ENCODE measurements at places on chromosomes 11 and 22.
A peak's percentile ranks its signal among the peaks of the same experiment; 100 is the strongest.

DNA sequence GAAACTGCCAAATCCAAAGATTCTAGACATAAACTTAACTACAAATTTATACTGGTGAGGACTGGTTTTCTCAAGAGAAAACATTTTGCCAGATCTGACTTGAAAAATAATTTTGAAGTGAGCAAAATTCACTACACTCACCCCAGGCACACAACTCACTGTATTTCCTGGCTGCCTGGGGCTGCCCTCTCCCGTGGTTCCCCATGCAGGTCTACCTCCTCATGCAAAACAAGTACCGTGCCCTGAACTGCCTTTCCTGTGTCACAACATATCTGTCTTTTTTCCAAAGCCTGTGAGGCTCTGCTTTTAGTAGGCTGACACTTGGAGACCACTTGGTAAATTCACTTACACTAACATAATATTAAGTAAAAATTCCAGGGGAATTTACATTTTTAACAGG, 76.4 kb downstream of the LIF start:
- DNase-seq: no peak

DNA sequence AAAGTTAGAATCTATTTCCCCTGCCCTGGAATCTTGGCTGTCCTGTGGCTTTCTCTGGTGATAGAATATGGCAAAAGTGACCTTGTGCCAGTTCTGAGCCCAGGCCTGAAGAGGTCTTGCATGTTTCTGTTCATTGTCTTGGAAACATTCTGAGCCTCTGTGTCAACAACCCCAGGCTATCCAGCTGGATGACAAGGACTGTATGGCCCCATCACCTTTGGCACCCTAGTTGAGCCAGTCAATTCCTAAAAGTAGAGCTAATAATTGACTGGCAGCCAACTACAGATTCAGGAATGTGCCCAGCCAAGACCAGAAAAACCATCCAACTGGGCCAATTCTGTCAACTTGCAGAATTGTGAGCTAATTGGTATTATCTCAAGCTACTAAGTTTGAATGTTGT, 514.1 kb upstream of the LARGE1 start:
- DNase-seq: no peak

GRCh38 chr22:45197606-45198462, 34.1 kb downstream of the NUP50 start:
- DNase-seq: no peak

GRCh38 chr11:128587415-128587814, at the start of gene ETS1:
Gene ETS1, minus strand, starts transcription at chr11:128587558. Its CDS starts 14,428 bp downstream, at chr11:128573130.
- DNase-seq: no peak

- DNase-seq: no peak
These were observed 77.3 kb downstream of the COMMD9 start for GRCh38 chr11:36211761-36212430.

DNA sequence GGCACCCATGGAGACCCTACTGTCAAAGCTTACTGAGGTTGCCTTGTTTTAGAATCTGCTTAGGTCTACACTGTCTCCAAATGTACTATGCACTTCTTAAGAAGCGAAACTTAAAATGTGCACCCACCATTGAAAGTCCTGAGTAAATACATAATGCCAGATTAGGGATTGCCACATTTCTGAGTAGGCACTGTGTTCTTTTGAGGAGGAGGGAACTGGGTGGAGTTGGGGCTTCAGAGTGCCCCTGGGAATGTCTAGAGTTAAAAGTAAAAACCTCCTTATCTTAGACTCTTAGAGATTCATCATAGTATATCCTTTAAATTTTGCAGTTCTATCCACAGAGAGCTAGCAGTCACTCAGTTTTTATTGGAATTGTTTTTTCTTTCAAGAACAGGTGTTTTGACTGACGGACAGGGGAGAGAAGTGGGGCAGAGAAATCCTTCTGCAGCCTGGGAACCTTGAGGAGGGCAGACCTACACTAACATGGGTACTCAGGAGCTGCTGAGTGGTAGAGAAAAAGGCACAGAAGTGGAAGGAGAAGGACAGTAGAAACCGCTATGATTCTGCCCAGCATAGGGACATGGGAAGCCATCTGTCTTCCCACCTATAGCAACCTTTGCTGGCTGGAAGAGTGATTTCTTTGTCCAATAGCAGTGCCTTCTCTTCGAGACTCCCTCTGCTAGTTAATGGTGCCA, 33.4 kb upstream of the MICAL2 start:
- DNase-seq: no peak

- no peak for DNase-seq
These were observed 241.6 kb downstream of the FAM76B start for GRCh38 chr11:95547976-95548375.

GRCh38 chr11:133810766-133811165, 34.5 kb downstream of the SPATA19 start:
- DNase-seq: no peak

- DNase-seq: no peak
These were observed 585 bp downstream of the THYN1 start for GRCh38 chr11:134252346-134253187.

- no peak for DNase-seq
These were observed 32.7 kb downstream of the ZNF143 start for GRCh38 chr11:9493492-9493891.

DNA sequence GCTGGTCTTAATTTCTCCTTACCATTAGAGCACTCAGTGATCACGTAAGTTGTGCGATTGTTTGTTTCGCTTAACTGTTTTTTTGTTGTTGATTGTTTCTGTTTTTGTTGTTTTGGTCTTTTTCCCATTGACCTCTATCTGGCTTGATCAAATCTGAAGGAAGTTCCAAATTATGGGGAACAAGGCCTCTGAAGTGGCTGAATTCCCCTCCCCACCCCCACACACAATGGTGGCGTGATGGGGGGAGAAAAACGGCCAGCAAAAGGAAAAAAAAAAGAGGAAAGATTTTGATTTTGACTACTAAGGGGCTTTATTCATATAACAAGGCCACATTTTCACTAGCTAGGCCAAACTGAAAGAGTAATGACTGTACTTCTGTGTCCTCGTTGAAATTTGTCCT, 53.6 kb downstream of the OSBPL5 start:
- DNase-seq: no peak

- no peak for DNase-seq
These were observed 363.6 kb downstream of the BRD1 start for GRCh38 chr22:49464037-49464436.

DNA sequence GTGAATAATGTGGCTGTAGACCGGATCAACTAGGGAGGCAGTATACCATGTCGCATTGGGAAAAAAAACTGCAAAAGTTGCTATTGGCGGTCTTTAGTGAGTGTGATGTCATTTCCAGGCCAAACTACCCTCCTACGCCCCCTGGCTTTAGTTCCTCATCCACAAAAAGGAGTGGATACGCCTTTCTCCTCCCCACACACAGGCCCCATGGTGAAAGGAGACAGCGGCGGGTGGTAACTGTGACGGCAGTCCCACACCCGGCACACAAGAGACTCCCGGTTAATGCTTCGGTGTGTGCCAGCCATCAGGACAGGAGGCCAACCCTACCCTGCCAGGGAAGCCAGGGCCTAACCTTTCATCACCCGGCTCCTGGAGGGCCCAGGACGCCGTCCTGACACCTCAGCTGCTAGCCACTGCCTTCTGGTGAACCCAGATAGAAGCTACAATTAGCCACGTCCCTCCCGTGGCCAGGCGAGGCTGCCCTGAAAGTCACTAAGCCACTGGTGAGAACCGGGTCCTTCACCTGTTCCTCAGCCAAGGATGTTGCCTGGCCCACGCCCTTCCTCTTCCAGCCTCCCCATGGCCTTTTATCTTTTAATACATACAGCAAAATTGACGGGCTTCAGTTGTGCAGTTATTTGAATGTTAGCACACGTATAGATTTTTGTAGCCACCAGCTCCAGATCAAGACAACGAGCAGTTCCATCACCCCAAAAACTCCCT, 10.8 kb downstream of the TP53I11 start:
- DNase-seq: no peak

DNA sequence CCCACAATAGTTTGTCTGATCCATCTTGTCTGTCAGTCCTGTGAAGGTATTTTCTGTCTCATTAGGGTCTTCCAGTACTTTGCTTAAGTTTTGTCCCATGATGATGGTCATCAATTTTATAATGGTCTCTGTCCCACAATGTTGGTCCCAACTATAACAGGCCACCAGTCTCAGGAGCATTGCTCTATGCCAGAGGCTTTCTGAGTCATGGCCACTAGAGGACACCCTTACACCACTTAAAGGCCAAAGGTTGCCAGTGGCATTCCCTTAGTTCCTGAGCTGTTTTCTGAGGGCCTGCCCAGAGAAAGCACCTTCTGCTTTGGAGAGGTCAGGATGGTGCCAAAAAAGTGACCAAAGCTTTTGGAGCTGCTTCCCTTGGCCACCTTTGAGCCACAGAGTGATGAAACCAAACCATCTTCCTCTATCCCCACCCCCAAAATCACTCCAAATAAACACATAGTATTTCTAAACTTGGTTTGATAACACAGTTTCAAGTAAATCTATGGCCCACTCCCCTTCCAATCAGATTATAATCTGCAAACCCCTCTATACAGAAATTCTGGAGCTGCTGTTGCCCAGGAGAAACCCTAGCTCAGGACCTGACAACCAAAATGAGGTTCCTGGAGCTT, 19.3 kb downstream of the EIF3F start:
- DNase-seq: peak; percentile 21

GRCh38 chr11:100232006-100232405, 455.1 kb upstream of the ARHGAP42 start:
- no peak for DNase-seq

DNA sequence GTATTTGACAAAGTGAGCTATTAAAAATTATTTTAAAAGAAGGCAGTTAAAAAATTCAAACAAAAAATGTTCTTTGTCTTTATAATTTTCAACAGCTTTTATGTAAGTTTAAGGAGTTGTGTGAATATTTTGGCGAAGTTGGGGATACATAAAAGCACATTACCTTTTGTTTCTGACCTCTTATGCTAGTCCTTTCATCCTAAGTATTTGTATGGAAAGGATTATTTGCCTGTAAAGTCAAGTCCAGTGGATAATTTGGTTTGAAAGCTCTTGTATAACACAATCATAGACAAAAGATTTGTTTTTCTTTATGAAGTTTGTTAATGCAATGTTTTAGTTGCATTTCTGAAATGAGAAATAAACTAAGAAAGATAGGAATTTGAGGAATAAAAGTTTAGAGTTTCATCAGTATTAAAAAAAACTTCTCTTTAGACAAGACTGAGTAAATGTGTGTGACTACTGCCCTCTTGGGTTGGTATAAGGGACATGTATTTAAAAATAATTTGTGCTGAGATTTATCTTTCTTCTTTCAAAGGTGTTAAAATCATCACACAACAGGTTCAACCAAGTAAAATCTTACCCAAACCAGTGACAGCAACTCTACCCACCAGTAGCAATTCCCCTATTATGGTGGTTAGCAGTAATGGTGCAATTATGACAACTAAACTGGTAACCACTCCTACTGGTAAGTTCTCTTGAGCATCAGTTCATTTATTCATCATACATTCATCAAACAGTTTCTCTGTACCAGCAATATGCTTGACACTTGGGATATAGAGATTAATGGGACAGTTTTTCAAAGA, 68.2 kb downstream of the EMSY start:
- no peak for DNase-seq

DNA sequence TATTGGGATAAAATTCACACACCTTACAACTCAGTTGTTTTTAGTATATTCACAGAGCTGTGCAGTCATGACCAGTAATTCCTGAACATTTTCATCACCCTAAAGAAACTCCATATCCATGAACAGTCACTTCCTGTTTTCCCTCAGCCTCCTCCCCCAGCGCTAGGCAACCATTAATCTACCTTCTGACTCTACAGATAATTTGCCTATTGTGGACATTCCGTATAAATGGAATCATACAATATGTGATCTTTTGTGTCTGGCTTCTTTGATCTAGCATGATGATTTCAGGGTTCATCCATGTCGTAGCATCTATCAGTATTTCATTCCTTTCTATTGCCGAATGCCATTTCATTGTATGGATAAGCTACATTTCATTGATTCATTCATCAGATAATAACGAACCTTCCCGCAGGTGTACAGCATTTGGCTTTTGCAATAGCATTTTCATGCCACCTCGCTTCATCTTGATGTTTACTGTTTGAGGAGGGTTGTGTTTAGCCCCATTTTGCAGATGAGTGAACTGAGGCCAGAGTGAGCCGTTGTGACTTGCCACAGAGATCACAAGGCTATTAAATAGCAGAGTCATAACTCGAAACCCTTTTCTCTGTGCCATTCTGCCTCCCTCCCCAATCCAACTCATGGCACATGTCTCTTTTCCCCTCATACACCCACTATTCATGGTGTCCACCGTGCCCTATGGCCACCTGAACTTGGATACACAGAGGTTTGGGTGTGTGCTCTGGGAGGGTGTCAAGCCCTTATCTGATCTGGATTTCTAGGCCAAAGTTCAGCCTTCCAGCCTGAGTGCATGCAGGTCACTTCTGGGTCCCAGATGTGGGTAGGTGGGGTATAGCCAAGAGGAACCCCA, 11.1 kb upstream of the MYH9 start:
- no peak for DNase-seq

DNA sequence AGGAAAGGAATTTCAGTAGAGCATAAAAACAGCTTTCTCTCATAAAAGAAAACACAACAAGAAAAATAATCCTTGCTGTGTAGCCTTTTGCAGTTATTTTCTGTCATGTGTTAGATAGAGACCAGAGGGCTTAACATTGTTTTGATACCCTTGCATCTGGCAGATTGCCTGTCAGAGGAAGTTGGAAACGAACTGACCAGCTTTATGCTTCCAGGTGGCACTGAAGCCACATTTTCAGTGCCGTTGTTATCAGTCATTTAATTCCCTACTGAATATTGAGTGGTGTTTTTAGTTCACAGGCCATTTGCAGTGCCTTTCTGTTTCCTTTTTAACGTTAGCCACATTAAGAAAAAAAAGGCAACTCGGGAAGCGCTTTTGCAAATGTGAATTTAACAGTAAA, 21.5 kb upstream of the RAG2 start:
- no peak for DNase-seq

- DNase-seq: no peak
These were observed 11.6 kb downstream of the HTR3A start for GRCh38 chr11:113986351-113987140.

GRCh38 chr11:123174196-123175183, 20.6 kb downstream of the CLMP start:
- DNase-seq: peak; percentile 98

GRCh38 chr11:109808569-109808968, 284.6 kb upstream of the ZC3H12C start:
- DNase-seq: no peak

DNA sequence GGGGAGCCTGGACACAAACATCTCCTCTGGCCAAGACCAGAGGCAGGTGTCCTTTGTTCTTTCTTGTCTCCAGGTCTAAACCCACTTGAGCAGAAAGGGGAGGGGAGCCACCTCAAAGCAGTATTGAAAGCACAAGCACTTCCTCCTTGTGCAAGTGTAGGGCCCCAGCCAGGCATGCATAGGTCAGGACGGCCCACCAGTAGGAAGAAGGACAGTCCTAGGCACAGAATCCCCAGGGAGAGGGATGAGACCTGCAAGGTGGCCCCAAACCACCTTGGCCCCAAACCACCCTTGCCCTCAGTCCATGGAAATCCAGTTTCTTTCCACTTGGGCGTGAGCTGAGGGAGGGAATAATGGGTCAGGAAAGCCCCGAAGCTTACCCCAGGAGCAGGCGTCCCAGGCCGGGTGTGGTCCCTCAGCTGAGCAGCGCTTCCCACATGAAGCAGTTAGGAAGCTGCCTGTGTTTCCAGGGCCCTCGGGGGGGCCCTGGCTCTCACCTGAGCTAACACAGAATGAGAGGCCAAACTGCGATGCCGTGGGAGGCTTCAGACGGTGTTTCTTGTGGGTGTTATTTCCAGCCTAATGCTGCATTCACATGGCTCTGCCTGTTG, 20.4 kb upstream of the IGSF9B start:
- no peak for DNase-seq

All from AG04449 (cell line).